Left ventricle myocardium inferior (tissue), 1 donor: ENCODE measurements at places on chromosomes 3 and 15.

GRCh38 chr15:57861034-57861638 lies 154.6 kb downstream of the POLR2M start:
- H3K36me3 ChIP-seq, result no peaks in the 10 kb centered on the region
- H3K4me1 ChIP-seq, result peaks cover 5% of the 10 kb centered on the region
- no peak overlapping the region for H3K27ac ChIP-seq
- no peak overlapping the region for H3K4me3 ChIP-seq
- DNase-seq, result no peak

GRCh38 chr3:94098452-94098851 lies 35.6 kb downstream of the NSUN3 start:
- no peak for DNase-seq
- H3K4me3 ChIP-seq, result no peak overlapping the region
- H3K27me3 ChIP-seq, result no peaks in the 10 kb centered on the region
- no peaks in the 10 kb centered on the region for H3K4me1 ChIP-seq
- no peak overlapping the region for H3K27ac ChIP-seq

- peaks cover 21% of the 10 kb centered on the region for H3K4me1 ChIP-seq
- no peak overlapping the region for H3K4me3 ChIP-seq
- no peaks in the 10 kb centered on the region for H3K36me3 ChIP-seq
These were observed 7.7 kb upstream of the RFT1 start for GRCh38 chr3:53137835-53138446.

GRCh38 chr15:63488398-63488960 lies 15.9 kb upstream of the USP3 start:
- no peaks in the 10 kb centered on the region for H3K36me3 ChIP-seq
- H3K27ac ChIP-seq, result no peak overlapping the region
- no peak for DNase-seq
- no peaks in the 10 kb centered on the region for H3K27me3 ChIP-seq
- H3K4me3 ChIP-seq, result no peak overlapping the region
- peaks cover 4% of the 10 kb centered on the region for H3K4me1 ChIP-seq

DNA sequence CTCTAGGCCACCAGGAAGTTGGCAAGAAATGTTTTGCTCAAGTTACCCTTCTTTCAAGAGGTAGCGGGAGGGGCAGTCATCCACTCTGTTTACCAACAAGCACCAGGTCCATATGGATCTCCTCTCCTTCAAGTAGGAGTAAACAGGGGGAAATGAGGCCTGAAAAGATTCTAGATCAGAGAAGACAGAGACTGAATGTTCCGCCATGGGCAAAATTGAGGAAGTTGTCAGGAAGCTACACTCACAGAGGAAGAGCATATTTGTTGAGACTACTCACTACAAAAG lies 81.6 kb downstream of the KLF15 start:
- no peak overlapping the region for H3K27ac ChIP-seq
- DNase-seq, result no peak
- no peaks in the 10 kb centered on the region for H3K27me3 ChIP-seq

DNA sequence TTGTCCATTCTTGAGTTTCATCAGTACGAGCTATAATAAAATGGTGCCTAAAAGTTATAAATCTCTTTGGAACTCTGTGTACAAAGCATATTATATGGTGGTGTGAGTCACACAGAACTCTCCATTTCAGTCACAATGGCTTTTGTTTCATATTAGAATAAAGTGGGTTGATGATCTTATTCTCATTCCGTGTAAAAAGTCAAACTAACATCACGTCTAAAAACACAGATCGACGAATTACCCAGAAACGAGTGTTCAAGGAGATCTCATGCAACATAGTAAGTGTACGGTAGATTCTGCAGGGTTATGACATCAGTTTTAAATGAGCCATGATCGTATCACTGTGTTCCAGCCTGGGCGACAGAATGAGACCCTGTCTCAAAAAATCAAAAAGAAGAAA lies 122.4 kb downstream of the FOXP1 start:
- H3K4me3 ChIP-seq, result no peak overlapping the region
- no peak for DNase-seq
- H3K27me3 ChIP-seq, result no peaks in the 10 kb centered on the region
- H3K36me3 ChIP-seq, result no peaks in the 10 kb centered on the region
- peaks cover 14% of the 10 kb centered on the region for H3K4me1 ChIP-seq
